ENCODE measurements at places on chromosomes 2 and 18.

DNA sequence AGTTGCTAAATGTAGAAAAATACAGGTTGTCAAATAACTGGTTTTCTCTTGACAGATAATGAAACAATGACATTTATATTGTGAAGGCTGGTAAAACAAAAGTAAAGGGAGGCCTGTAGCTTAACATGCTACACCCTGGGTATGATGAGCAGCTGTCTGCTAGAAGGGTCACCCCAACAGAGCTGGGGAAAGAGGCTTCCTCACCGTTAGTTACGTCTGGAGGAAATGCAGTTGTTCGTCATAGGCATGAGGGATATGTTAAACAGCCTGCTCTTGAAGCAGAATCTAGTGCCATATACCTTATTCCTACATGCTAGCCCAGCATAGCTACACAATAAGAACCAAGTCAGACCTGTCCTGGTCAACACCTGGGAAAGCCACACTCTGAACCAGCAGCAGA is 49.9 kb downstream of the LPIN2 start:
- no peak for DNase-seq

DNA sequence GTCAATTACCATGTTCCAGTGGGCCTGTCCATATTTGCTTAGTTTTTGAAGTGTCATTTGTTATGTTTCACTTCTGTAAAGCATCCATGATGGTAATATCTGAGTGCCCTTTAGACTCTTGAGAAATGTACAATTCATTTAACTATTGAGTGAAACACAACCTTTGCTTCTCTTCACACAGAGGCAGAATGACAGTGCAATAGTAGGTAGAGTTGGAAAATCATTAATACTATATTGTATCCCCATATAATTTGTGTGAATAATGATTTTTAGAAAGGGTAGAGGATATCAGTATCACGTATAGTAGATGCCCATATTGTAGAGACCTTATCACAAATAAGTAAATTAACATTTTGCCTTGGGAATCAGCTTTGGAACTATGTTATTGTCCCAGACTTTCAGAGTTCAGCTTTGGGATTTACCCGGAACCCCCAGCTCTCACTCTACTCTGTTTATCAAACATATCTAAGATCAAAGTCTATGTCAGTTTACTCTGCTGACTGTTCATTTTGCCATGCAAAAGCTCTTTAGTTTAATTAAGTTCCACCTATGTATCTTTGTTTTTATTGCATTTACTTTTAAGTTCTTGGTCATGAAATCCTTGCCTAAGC is 172.7 kb upstream of the NOL4 start:
- DNase-seq, result no peak

- no peak for DNase-seq
Measured at GRCh38 chr2:152627351-152627957, 89.8 kb downstream of the PRPF40A start.

GRCh38 chr2:28252311-28252710 is 140.3 kb upstream of the FOSL2 start:
- DNase-seq, result no peak

- DNase-seq, result no peak
Measured at GRCh38 chr2:213227458-213227857, 56.8 kb upstream of the SPAG16 start.

GRCh38 chr2:71125506-71126294 is 4.3 kb downstream of the MCEE start:
- no peak for DNase-seq

DNA sequence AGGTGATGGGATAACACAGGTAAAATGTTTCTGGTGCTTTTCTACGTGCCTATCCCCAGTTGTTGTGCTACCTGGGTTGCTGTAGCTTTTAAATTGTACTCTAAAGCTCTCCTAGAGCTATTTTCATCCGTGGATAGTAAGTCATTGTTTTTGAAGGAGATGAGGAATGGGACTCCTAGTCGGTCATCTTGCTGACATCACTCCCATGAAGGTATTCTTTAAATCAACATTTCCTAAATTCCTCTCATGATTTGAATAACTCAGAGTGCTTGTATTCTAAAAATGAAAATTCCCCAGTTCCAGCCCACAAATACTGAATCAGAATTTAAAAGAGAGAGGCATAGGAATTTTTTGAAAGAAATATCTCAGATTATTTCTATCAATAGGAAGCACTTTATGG is 44.3 kb downstream of the CCDC148 start:
- no peak for DNase-seq

- DNase-seq, result no peak
Measured at GRCh38 chr2:192128655-192129054, 66.1 kb downstream of the TMEFF2 start.
